ENCODE measurements at places on chromosomes 2 and 18.

DNA sequence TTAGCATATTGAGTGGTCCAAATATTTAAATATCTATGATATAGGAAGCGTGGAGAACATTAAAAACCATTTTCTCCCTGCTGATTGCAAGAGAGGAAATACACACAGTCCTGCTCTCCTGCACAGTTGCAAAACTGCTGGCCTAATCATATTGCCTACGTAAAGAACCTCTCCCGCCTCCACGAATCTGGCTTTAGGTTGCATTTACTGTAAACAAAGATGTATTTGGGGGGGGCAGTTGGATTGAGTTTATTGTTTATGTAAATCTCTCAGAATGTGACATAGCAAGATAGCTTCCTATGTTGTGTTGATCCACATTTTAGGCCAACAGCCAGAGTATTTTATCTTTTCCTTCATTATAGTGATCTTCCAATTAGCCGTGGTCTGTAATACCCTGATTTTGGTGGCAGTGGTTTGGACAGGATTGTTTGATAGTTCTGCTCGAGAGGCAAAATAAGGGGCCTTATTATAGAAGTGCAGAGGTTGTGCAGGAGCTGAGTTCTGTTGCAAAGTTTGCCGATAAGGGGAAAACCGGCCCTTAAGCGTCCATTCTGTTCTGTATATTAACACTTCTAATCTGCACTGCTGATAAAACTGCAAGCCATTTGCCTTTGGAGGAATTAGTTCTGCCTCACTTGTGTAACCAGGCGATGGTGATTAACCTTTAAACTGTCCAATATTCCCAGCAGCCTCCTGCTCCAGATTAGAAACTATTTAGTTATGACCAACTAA lies 101.6 kb upstream of the SIX3 start:
- DNase-seq, result no peak

DNA sequence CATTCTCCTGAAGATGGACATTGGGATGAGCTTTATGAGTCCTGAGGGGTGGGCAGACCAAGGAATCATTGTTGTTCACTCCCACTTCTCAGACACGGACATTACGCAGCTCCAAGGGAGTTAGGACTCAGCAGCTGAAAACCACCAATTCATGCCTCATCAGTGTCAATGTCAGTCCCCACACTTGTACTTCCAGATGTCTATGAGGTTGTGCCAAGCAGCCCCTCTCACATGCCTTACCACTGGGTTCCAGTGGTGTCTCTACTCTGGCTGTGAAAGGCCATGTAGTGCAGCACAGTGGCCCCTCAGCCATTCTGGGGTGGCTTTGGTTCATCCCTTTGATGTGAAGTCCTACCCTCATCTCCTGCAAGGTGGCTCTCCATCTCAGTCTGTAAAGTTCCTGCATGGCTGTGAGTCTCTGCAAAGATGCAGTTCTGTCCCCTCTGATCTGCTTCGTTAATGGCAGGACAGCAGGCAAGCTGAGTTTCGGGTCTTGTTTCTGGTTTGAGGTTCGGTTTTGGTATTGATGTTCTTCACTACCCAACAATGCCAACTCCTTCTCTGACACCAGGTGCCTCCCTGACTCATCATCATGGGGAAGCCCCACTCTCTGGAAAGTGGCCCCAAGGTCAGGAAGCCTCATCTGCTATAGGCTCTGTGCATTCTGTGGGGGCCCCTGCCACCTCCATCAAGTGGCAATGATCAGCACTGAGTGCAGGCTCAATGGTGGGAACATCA lies 14.0 kb upstream of the COL6A3 start:
- DNase-seq, result no peak

DNA sequence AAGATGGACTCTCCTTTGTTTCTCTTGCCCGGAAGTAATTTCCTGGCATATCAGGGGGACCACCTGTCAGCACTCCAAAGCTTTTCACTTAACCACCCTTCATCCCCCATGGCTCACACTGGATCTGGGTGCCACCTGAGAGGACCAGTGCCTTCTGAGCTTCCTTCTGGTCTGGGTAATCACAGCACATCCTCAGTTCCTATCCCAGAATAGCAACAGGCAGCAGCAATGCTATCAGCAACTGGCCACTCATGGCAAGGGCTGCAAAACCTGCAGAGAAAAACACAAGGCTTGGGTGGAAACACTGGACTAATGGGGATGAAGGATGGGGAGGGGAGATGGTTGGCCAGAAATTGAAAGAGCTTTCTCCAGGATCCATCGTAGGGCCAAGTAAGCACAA lies 59.9 kb upstream of the STPG4 start:
- no peak for DNase-seq

DNA sequence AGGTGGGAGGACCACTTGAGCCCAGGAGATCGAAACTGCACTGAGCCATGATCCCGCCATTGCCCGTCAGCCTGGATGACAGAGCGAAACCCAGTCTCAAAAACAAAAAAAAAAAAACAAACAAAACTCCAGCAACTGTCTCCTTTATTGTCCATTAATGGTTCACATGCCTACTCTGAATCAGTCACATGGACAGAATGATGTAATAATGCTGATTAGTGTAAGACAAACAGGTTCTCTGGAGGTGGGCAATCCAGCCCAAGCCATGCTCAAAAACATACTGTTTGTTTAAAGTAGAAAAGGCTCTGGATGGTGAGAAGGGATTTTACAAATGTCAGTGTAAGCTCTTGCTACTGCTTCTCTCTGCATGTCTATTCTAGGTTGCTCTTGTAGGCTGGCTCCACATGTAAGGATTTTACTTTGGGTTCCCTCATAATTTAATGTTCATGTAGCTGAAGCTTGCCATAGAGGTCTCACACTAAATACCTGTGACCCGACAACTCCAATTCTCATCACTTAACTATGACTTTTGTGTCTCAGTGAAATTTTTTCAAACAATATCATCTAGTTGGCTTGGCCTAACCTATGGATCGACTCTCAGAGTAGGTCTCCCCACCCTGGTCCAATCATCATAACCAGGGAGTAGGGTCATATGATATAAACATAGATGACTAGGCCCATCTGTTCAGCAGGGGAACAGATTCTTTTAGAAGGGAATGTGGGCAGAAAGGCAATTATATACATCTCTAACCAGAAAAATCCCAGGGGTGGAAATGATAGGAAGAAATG lies 83.9 kb upstream of the SLC39A10 start:
- DNase-seq, result no peak

DNA sequence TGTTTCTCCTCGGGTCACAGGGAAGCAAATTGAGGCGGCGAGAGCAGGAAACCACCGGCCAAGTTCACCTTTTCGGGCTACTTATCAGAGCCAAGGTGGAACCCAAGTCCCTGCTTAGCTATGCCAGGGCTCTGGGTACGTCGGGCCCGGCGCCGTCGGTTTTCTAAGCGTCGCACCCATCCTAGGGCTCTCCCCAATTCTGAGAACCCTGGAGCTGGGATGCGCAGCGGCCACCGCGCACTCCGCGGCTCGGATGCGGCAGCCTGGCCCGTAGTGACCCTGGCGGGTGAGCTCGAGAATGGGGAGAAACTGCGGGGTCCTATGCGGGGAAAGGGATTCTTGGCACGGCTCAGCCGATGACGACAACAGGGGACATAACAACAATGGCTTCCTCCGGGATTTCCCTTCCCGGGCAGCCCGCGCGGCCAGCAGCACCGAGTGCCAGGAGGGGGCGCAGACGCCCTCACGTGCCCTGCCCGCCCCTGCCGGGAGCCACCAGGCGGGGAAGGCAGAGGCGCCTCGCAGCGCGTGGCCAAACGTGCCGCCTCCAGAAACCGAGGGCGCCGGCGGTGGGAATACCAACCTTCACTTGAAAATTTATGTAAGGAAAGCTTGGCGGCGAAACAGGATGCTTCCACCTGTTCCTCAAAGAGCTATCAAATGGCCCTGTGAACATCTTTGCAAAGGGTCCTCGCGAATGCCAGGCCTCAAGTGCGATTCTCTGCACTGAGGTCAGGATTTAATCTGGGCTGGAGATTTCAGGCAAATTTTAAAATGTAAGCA lies 2.1 kb upstream of the SLC30A3 start:
- peak; percentile 42 for DNase-seq

DNA sequence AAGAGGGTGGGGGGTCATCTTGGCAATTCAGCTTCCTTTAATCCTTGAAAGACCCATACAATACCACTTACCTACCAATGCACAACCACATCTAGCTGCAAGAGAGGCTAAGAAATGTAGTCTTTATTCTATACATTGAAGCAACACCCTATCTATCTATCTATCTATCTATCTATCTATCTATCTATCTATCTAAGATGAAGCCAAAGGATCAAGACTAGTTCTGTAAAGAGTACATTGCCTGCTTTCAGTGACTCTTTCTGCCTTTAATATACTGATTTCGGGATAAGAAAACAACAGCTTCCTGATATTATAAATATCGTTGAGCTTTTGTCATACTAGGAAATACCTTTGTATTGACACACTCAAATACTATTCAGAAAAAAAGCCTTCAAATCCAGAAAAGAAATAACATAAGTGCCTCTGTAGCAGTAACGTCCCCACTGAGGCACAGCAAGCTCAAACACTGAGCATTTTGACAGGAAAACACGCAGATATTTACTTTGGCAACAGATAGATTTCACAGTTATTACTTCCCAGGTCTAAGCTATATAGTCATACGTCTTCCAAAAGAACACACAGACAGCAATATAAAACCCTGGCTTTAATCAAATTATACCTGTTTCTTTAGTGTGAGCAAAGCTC lies 139.4 kb upstream of the SERTAD2 start:
- no peak for DNase-seq

GRCh38 chr2:55885127-55885943 lies 38.2 kb downstream of the EFEMP1 start:
- DNase-seq, result no peak

DNA sequence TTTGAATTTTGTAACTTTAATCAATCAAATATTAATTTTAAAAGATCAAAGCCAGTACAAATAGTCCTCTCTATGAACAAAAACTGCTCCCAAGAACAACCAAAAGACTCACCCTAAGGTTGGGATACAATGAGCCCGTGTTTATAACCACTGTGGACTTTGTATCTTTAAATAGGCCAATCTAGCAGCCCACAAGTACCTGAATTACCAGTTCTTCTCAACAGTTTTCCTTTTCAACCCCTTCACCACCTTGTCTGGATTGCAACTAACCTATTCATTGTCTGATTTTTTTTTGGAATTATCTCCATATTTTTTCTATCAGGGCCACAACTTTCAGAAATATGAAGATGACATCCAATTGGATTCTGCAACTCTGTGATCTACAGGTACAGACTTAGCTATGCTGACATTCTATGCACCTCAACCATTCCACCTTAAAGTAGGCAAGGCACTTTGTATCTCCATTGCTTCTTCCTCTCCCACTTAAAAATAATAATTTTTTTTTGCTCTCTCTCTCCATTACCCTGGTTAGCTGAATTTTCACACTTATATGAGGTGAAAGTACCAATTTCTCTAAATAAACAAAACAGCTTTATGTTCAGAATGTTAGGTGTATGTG lies 81.9 kb upstream of the MAPRE2 start:
- no peak for DNase-seq

GRCh38 chr2:241868661-241869081 lies 858 bp upstream of the RTP5 start:
- no peak for DNase-seq

DNA sequence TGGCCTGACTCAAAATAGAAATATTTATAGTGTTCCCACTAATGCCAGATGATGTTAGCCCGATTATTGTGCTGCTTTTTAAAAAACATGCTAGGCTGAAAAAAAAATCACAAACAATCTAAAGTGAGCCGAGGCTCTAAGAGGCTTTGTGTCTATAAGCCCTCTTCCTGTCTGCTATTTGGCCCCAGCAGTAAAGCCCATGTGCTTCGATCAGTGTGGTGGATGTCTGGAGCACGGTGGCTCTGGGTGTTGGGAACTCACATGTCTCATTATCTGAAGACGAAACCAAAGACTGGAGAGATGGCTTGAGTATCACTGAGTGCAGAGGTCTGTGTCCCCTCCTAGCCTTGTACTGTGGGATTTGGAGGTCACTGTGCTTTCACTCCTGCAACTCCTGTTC lies 55.1 kb downstream of the INO80C start:
- DNase-seq, result no peak

DNA sequence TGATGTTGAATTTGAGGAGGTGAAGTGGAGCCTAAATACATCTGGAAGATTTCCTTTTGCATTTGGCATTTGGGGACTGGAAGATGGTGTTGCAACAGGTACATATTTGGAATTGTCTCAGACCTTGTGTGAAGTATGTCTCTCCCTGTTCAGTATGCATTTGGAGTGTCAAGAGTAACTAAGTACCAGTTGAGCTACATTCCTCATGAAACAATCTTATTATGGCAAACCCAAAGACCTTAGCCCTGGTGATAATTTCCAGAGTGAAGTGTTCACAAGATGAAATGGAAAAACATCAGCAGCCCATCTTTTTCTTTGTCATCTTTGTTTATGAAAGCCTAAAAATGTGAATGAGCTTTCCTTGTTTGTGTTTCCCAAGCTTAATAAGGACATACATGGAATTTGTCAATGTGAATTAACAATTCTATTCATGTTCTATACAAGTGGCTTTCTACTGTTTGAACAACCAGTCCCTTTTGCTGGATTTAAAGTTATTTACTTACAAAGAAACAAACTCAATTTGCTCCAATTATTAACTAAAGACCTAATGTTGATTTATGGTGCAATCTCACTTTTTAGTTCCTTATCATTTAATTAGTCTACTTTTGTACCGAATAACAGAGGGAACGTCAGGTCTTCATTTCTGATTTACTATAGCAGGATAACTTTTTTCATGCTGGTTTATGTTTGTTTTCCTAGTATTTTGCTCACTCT lies 42.1 kb upstream of the PPP1R1C start:
- no peak for DNase-seq

DNA sequence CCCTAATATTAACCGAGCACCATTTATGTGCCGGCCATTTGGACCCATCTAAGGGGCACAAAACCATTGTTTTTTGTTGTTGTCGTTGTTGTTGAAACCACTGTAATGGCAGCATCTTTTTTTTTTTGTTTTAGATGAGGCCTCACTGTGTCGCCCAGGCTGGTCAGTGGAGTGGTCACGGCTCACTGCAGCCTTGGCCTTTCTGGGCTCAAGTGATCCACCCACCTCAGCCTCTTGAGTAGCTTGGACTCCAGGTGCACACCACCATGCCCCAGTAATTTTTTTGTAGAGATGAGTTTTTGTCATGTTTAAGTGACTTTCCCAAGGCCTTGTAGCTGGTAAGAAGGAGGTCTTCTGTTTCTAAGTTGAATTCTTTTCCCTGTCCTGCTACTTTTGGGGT lies 33.0 kb downstream of the ASAP2 start:
- DNase-seq, result no peak

DNA sequence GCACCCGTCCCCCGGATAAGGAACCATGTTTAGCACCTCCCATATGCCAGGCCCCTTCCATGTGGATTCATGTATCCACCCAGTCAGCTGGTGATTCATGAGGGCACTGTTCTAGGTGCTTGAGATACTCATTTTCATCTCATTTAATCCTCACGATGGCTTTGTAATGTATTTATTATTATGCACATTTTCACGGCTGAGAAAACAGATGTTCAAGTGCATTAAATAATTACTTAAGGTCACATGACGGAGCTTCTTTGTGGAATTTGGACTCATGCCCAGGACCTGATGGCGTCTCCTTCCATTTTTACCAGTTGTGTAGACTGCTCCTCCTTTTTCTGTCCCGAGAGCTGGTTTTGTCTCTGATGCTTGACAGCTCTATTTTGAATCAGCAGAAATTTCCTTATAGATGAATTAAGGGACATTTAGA lies 72.2 kb upstream of the RBM44 start:
- DNase-seq, result no peak
